ENCODE measurements at places on chromosomes 3 and 15. TPM values are rescaled to one million over a fixed set of nuclear protein-coding genes. Genes with fewer than 3 reads are reported as not detected.

WDR48 gene
- total RNA-seq, result 23.6 TPM

ASB14 gene
- total RNA-seq, result 20.0 TPM

TMEM40 gene
- 0.95 TPM for total RNA-seq

LRRK1 gene
- total RNA-seq, result 9.4 TPM

ST8SIA2 gene
- total RNA-seq, result 3.9 TPM

GLDN gene
- 10.2 TPM for total RNA-seq

- DNase-seq, result no peak
These were observed 12.8 kb downstream of the RBPMS2 start for GRCh38 chr15:64762546-64762945.

DNA sequence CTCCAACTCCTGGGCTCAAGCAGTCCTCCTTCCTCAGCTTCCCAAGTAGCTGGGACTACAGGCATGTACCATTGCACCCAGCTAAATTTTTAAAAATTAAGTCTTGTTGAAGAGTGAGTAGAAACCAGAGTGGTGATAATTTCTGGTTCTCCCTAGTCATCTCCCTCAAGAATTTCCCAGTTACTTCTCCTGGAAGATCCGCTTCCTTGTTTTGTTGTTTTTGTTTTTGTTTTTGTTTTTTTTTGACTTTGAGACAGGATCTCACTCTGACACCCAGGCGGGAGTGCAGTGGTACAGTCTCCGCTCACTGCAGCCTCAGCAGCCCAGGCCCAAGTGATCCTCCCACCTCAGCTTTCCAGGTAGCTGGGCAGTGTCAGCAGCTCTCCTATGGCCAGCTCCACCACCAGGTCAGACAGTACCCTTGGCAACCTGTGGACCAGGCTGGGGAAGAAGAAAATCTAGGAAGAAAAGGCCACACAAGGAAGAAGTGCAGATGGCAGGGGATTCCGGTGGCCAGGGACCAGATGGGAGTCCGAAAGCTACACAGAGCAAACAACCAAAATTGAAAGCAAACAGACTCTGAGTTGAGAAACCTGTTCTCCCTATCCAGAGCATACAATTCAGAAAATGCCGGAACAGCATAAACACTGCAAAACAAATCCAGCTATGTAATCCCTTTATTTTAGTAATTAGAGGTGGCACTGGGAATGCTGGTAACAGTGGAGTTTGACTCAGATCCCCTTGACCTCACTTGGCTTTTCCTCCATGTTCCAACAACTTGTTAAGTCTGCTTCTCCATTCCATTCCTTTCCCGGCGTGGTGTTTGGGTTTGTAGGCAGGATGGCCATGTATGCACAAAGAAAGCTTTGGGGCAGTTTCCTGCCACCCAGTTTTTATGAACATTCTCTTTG is 266.6 kb upstream of the CTDSPL start:
- DNase-seq, result no peak

GRCh38 chr3:165797551-165797950 is 39.7 kb downstream of the BCHE start:
- DNase-seq, result no peak

DNA sequence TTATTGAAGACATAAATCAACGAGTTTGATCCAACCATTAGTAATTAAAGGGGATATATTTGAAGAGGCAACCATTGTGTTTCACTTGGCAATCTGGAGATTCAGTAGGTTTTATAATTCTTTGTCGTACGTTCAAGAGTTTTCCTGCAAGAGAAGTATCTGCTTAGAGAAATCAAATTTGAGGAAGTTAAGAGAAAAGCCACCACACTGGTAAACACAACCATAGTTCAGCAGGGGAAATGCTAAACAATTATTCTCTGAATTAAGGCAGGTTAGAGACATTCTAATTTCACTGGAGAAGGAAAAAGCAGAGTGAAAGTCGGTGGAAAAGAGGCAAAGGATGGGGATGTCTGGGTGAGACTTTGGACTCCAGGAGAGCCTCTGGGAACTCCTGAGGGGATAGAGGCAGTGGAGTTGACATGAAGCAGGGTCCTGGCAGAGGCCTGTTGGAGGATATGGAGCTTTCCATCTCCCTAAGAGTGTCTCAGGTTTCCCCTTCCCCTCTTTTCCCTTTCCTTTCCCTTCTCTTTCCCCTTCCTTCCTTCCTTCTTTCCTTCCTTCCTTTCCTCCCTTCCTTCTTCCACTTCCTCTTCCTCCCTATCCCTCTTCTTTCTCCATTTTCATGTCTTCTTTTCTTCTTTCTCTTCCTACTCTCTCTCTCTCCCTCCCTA is 26.5 kb downstream of the SPINK8 start:
- DNase-seq, result no peak

- DNase-seq, result no peak
These were observed 136.7 kb upstream of the VEPH1 start for GRCh38 chr3:157639756-157640426.

GRCh38 chr15:65373163-65373651 is 4.6 kb downstream of the IGDCC3 start:
- DNase-seq, result no peak

- no peak for DNase-seq
These were observed 122.0 kb upstream of the OSTN start for GRCh38 chr3:191076903-191077552.

- no peak for DNase-seq
These were observed 130.1 kb downstream of the TAFA4 start for GRCh38 chr3:68802111-68802870.

- DNase-seq, result no peak
These were observed 421.4 kb downstream of the SHQ1 start for GRCh38 chr3:72426618-72427397.

DNA sequence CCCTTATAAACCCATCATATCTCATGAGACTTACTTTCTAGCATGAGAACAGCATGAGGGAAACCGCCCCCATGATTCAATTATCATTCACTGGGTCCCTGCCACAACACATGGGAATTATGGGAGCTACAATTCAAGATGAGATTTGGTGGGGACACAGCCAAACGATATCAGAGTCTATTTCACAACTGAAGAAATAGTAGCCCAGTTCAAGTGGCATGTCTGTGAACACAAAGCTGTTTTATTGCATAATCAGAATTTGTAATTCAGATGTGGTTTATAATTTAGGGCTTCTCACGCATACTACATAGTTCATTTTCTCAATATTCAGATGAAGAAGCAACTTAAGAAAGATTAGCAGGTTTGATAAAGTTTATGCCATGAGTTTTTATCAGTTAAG is 1188.0 kb upstream of the ALCAM start:
- DNase-seq, result no peak

DNA sequence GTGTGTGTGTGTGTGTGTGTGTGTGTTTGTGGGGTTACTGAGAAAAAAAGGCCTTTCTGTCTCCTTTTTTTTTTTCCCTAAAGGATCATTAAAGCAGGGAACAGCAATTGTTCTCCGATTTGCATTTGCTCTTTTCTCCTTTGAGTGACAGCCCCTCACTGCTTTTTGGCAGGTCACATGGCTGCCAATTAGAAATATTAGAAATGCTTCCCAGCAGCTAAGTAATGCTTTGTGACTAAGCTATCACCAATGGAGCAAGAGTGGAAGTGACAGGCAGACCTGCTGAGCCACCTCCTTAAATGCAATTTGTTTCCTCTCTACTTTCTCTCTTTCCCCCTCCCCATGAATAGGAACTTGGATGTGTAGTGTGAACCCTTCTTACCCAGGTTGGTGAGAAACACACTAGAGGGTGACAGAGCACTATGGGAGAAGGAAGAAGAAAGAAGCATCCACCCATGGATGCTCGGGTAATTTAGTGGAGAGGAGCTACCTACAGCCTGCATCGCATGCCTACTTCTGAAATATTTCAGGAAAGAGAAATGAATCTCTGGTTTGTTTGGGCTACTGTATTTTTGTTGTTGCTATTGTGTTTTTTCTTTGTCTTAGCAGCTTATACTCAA is 165.2 kb upstream of the PDZRN3 start:
- DNase-seq, result no peak

All from heart left ventricle (tissue), 16 donors.